ENCODE measurements at places on chromosomes 3 and 15.

DNA sequence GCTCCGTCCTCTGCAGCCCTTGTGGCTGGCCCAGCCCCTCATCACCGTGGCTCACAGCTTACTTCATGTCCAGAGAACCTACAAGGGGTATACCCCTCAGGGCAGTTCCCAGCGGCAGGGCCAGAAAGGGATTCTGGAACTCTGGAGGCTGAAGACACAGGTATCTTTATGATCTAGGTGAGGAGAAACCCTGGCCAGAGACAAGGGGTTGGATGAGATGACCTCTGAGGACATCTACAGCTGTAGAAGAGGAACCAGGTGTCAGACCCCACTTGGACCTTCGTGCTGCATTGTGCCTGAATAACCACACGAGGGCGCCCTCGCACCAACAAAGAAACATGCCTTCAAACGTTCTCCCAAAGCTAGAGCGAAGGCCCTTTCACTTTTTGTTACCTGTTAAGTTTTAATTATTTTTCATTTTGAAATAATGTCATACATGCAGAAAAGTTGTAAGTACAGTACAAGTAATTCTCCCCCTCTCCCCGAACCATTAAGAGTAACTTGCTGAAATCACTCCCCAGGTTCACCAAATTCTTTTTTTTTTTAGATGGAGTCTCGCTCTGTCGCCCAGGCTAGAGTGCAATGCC, 118.7 kb upstream of the SMAD3 start:
- peak; percentile 85 for DNase-seq

GRCh38 chr3:170367797-170368196, 10.3 kb downstream of the SKIL start:
- no peak for DNase-seq

- no peak for DNase-seq
These were observed 164.7 kb upstream of the SMAD3 start for GRCh38 chr15:66900586-66901310.

DNA sequence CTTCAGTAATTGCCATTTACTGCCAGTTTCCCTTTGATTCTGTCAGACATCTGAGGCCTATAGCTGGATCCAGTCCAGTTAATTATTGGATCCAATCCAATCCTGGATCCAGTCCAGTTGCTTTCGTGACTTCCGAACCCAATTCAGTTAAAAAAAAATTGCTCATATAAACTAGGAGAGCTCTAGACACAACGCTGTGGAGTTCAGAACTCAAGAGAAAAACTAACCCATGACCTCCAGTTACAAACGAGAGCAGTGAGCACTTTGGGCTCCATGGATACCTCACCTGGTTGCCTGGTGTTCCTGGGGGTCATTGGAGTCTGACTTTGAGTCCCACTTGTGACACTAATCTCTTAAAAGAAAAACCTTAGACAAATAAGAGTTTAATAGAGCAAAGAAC, 269.8 kb downstream of the THSD4 start:
- no peak for DNase-seq

- DNase-seq: no peak
These were observed 433.5 kb upstream of the PPP2R3A start for GRCh38 chr3:135532021-135532420.

DNA sequence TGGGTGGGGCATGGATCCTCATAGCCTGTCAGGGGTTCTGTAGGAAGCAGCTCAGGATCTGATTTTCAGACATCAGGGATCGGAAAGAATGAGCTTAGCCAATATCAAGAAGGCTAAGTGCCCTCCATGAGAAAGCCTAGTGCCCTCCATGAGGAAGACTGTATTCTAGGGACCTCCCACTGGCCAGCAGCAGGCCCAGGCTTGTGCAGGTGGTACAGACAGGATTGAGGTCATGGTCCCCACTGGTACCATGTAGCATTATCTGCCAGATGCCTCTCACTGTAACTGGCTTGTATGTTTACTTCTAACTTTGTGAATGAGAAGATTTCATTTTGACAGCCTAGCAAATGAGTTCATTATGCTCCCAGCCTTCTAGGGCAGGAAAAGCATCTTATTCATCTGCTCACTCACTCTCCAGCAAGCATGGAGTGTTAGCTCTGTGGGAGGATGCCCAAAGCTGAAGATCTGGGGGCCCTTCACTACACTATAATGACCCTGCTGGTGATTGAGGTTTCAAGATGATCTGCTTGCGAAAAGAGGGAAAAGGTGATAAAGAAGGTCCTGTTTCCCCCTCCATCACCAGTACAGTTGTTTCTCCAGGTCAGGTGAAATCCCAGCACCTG, 7.5 kb downstream of the EPHB1 start:
- DNase-seq: no peak

- no peak for DNase-seq
These were observed 1002.8 kb downstream of the NAALADL2 start for GRCh38 chr3:175861916-175862315.

DNA sequence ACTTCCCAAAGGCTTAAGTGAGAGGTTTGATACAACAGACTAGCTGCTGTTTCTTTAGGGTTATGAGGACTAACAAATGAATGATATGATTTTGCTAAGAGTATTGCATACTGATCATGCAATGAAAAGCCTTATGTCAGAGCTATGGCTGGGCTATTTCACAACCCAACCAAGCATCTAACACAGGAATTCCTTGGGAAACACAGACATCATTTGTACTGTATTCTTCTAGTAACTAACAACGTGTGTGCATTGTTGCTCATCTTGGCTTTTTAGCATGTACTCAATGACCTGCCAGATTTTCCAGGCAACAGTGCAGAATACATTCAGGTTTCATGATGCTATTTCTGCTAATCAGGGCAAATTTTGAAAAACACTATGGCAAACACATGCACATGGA, 19.3 kb downstream of the PDZRN3 start:
- no peak for DNase-seq

DNA sequence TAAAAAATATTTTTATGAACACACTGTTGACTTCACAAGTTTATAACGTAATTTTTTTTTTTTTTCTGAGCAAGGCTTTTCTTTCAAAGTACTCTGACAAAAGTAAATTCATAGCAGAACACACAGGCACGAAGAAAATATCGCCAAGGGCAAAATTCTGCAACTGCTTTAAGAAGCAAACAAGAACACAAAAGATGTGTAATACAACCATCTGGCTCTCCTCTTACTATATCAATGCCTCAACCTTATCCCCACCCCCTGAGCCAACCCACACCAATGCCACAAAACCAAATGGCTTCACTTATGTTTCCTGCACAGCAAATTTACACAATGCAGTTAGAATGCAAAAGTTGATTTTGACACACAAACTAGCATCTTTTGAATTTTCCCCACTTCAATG, 274.2 kb downstream of the FOXP1 start:
- peak; percentile 67 for DNase-seq

GRCh38 chr3:47910233-47910632, 106.0 kb downstream of the MAP4 start:
- DNase-seq: no peak

- DNase-seq: no peak
These were observed 31.1 kb downstream of the DNAJC13 start for GRCh38 chr3:132448216-132448961.

GRCh38 chr15:57503911-57504598, 87.6 kb upstream of the MYZAP start:
- DNase-seq: no peak
